ENCODE measurements at places on chromosomes 7 and 10.

DNA sequence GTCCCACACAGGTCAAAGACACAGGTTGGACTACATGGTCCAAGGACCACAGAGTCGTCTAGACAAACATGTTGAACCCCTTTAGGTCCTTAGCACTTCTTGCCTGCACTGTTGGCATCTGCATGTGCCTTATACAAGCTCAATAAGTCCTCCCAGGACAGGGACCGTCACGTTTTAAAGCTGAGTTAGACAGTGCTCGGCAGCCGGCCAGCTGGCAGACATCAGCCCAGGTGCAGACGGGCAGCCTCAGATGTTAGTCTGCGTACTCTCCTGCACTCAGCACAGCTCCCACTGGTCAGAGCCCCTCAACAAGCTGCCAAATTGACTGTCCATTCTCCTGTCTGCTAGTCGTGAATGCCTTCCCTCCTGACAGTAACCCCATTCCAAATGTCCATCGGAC lies 34.9 kb downstream of the PARP12 start:
- no peak overlapping the region for H3K27ac ChIP-seq
- no peaks in the 10 kb centered on the region for H3K27me3 ChIP-seq
- no peaks in the 10 kb centered on the region for H3K4me1 ChIP-seq
- H3K4me3 ChIP-seq, result no peak overlapping the region
- peaks cover 65% of the 10 kb centered on the region for H3K36me3 ChIP-seq

DNA sequence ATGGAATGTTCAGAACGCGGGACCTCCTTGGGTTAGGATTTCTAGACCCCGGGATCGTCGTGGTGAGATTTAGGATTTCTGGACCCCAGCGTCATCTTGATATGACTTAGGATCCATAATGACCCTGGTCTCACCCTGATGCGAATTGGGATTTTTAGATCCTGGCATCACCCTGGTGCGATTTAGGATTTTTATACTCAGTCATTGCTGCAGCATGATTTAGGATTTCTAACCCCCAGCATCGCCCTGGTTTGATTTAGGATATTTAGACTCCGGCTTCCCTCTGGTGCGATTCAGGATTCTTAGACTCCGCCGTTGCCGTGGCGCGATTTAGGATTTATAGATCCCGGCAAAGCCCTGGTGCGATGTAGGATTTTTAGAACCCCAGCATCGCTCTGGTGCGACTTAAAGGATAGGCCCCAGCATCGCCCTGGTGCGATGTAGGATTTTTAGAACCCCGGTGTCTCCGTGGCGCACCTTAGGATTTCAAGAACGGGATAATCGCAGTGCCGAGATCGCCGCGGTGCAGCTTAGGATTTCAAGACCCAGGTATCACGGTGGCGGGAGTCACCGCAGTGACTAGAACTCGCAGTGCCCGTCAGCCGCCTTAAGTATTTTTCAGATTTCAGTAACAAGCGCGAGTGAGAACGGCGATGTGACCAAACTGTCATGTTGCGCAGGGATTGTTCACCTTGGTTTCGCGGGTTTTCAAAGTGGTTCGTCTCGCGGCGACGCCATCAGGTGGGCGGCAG lies 814 bp downstream of the MEST start:
- H3K27me3 ChIP-seq, result no peaks in the 10 kb centered on the region
- no peaks in the 10 kb centered on the region for H3K36me3 ChIP-seq
- H3K4me1 ChIP-seq, result no peaks in the 10 kb centered on the region
- no peak overlapping the region for H3K27ac ChIP-seq

GRCh38 chr10:125060826-125061556 lies 99.4 kb downstream of the CTBP2 start:
- no peak overlapping the region for H3K27ac ChIP-seq
- peak; percentile 56 for DNase-seq
- no peak overlapping the region for H3K4me3 ChIP-seq
- H3K27me3 ChIP-seq, result no peaks in the 10 kb centered on the region

DNA sequence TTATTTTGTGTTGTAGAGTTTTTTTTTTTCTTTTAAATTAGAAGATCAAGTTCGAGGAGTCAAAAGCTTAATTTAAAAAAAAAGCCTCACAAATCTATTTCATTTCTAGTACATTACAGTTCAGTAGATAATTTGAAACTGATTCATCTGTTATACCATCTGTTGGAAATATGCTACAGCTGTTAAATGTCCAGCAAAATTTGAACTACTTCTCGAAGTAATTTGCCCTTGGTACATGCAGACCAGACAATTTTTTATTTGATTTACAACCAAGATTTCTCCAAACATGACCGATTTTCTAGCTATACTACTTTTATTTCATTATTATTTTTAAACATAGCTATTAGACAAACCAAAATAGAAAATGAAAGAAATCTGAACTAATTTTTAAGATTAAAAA lies 647.9 kb downstream of the CNTNAP2 start:
- no peaks in the 10 kb centered on the region for H3K4me1 ChIP-seq
- no peak for DNase-seq
- no peak overlapping the region for H3K4me3 ChIP-seq
- H3K27ac ChIP-seq, result no peak overlapping the region
- H3K27me3 ChIP-seq, result no peaks in the 10 kb centered on the region

DNA sequence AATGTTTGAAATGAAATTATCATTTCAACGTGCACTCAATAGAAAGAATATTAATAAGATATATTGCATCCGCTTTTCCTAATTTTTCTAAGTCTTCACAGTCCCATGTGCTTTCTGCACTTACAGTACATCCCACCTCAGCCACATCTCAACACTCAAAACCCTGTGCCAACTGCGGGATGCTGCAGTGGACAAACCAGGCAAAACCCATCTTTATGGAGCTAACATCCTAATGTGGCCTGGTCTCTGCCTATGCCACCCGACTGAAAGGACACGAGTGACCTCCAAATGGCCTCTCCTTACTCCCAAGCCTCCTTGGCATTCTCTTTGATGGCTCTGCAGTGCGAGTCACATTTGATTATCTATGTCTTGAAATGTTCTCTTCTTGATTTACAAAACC lies 57.4 kb upstream of the ADRB1 start:
- H3K4me3 ChIP-seq, result no peak overlapping the region
- H3K36me3 ChIP-seq, result no peaks in the 10 kb centered on the region
- no peak for DNase-seq
- no peak overlapping the region for H3K27ac ChIP-seq

- no peak for DNase-seq
- H3K36me3 ChIP-seq, result 0 out of 2 replicates have a peak, but pooled peaks cover 14% of the 10 kb centered on the region
- H3K4me1 ChIP-seq, result peaks cover 17% of the 10 kb centered on the region
- H3K27me3 ChIP-seq, result no peaks in the 10 kb centered on the region
Measured at GRCh38 chr7:37322831-37323230, 125.8 kb downstream of the ELMO1 start.

DNA sequence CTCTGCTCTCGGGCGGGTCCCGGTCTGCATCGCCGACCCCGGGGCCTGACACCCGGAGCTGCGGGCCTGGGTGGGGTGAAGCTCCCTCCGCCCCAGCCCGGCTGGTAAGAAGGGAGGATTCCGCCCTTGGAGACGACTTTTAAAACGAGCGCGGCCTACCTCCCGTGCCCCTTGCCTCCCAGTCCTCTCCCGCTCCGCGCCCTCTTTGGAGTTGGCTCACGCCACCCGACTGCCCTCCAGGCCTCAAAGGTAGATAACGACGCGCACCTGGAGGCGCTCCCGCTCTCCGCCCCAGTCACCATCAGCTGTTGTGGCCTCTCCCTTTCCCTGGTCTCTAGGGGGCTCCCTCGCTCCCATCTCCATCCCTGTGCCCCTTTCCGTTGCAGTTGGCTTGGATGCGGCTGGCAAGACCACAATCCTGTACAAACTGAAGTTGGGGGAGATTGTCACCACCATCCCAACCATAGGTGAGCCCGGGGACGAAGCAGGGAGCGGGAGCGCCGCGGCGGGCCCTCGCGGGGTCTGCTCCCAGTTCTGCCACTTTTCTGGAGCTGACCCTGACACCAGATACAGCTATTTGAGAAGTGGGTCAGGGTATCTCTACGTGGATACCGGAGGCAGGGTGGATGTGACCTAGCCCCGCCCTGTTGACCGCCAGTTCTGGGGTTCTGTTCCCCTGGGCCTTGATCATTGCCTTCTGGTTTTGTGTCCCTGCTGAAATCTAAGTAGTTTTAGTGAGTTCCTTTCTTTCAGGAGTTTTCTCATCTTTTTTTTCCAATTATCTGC lies 679 bp downstream of the ARF5 start:
- peak; percentile 46 for DNase-seq
- H3K27me3 ChIP-seq, result no peaks in the 10 kb centered on the region
- peaks cover 24% of the 10 kb centered on the region for H3K36me3 ChIP-seq
- H3K4me3 ChIP-seq, result peak overlapping the region; percentile 52
- H3K4me1 ChIP-seq, result peaks cover 42% of the 10 kb centered on the region
- H3K27ac ChIP-seq, result peak overlapping the region; percentile 76

DNA sequence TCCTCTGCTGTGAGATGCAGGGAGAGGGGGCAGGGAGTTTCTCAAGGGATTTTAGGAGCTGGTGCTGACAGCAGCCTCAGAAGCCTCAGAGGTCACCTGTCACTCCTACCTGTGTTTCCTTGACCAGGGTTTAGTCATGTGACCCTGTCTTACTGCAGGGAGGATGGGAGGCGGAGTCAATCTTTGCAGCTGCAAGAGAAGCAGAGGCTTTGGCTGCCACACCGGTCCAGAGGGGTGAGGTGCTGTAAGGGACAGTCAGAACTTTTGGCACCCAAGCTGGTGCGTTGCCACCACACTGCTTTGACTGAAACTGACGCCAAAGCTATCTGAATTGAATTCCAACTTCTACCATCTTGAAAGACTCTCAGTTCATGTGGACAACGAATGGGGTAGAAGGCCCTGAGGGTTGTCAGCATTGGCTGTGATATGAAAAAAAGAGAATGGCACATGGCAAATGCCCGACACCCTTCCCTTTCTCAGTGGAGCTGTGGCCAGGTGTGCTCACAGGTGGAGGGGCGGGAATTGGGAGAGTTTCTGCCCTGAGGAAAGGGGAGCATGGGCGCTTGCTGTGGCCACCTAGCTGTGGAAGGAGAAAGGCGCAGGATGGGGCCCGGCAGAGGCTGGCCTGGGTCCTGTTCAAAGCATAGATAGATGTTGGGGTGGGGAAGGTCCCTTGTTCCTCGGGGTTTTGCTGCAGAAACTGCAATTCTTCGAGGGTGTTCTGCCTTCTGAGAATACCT lies 69.3 kb downstream of the ARHGAP22 start:
- no peaks in the 10 kb centered on the region for H3K4me1 ChIP-seq
- DNase-seq, result no peak
- H3K4me3 ChIP-seq, result no peak overlapping the region
- no peaks in the 10 kb centered on the region for H3K36me3 ChIP-seq
- H3K27me3 ChIP-seq, result peaks cover 3% of the 10 kb centered on the region
- H3K27ac ChIP-seq, result no peak overlapping the region

DNA sequence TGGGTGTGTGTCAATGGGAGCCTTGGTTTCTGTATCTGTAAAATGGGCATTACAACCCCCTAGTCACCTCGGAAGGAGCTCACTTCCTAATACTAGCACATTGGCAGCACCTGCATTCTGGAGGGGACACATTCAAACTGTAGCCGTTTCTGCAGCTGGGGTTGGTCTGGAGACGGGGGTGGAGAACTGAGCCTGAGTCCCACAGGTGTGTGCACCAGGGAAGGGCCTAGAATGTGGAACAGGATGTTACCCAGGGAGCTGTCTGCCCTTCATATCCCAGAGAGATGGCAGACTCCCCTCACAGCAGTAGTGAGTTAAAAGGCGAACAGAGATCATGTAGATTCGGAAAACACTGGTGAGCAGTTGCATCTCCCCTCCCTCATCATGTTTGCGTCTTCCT lies 272.8 kb upstream of the ZNF32 start:
- no peak overlapping the region for H3K27ac ChIP-seq
- no peaks in the 10 kb centered on the region for H3K36me3 ChIP-seq
- H3K4me3 ChIP-seq, result no peak overlapping the region
- no peaks in the 10 kb centered on the region for H3K27me3 ChIP-seq
- DNase-seq, result no peak

DNA sequence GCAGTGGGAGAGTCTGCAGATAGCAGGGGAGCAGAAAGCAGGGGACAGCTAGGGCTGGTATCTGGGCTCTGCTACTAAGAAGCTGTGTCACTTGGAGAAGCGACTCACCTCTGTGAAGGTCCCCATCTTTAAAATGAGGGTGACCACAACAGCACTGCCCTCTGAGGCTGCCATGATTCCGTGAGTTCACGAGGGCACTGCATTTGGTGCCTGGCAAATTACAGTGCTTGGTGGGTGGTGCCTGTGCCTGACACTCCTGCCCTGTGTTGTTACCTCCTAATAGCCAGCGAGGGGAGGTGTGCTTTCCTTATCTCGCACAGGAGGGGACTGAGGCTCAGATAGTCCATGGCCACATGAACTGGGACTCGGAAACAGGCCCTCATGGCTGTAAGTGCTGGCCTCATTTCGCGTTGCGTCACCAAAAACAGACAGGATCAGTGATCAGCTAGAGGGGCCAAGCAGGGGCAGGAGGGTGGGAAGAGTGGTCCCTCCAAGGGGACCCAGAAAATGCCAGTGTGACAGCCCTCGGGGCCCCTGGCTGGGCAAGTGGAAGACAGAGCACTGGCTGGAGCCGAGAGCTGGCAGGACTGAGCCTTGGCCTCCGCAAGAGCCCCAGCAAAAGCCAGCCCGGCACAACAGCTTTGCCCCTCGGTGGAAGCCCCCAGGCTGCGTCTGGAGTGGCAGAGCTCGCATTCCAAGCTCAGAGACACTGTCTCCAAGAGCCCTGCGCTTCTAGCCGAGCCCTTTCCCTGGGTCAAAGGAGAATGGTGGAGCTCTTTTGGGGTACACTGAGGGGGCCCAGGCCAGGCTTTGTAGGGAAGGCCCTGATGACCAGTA lies 17.3 kb upstream of the BNIP3 start:
- no peaks in the 10 kb centered on the region for H3K36me3 ChIP-seq
- H3K4me3 ChIP-seq, result no peak overlapping the region
- no peak for DNase-seq
- no peak overlapping the region for H3K27ac ChIP-seq
- no peaks in the 10 kb centered on the region for H3K4me1 ChIP-seq
- H3K27me3 ChIP-seq, result no peaks in the 10 kb centered on the region

GRCh38 chr7:1288390-1288995 lies 55.8 kb downstream of the UNCX start:
- no peak for DNase-seq
- H3K27ac ChIP-seq, result no peak overlapping the region
- H3K4me3 ChIP-seq, result no peak overlapping the region
- no peaks in the 10 kb centered on the region for H3K4me1 ChIP-seq

GRCh38 chr7:36430881-36431280 lies 41.2 kb downstream of the ANLN start:
- peaks cover 92% of the 10 kb centered on the region for H3K36me3 ChIP-seq
- H3K27me3 ChIP-seq, result no peaks in the 10 kb centered on the region
- no peak overlapping the region for H3K27ac ChIP-seq
- H3K4me3 ChIP-seq, result no peak overlapping the region
- no peak for DNase-seq
- no peaks in the 10 kb centered on the region for H3K4me1 ChIP-seq

- no peak overlapping the region for H3K27ac ChIP-seq
- no peak overlapping the region for H3K4me3 ChIP-seq
- no peaks in the 10 kb centered on the region for H3K27me3 ChIP-seq
- H3K4me1 ChIP-seq, result peaks cover 7% of the 10 kb centered on the region
- H3K36me3 ChIP-seq, result no peaks in the 10 kb centered on the region
- no peak for DNase-seq
Measured at GRCh38 chr10:44635176-44635575, 250.3 kb upstream of the CXCL12 start.
